ENCODE measurements at places on chromosomes 2 and 18. TPM values are rescaled to one million over a fixed set of nuclear protein-coding genes. Genes with fewer than 3 reads are reported as not detected.

DNA sequence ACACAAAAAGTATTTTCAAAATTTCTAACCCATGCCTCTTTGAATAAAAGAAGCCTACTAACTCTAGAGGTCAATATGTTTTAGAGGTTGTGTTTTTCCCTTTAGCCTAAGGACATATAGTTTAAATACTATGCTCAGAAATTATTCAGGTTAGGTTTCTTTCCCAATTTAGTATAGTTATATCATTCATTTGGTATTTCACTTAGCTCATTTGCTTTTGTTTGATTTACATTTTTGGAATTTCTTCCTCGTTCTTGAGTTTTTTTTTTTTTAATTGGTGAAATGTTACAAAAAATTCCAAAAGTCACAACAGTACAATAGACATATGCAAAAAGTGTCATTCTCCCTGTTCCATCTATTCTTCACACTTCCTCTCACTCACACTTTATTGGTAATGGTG, 371.3 kb upstream of the TNP1 start:
- DNase-seq: no peak

GRCh38 chr2:234437642-234438304, 59.1 kb downstream of the ARL4C start:
- DNase-seq: no peak

ARHGEF33 gene
- total RNA-seq: 0.27 TPM

DCC gene
- total RNA-seq: not detected
